ENCODE measurements at places on chromosomes 1 and 21. TPM values are rescaled to one million over a fixed set of nuclear protein-coding genes. Genes with fewer than 3 reads are reported as not detected.

GRCh38 chr1:111354584-111354983, 63.9 kb downstream of the CHIA start:
- DNase-seq = no peak

The NIBAN1 gene
- 0.10 TPM for total RNA-seq

DNA sequence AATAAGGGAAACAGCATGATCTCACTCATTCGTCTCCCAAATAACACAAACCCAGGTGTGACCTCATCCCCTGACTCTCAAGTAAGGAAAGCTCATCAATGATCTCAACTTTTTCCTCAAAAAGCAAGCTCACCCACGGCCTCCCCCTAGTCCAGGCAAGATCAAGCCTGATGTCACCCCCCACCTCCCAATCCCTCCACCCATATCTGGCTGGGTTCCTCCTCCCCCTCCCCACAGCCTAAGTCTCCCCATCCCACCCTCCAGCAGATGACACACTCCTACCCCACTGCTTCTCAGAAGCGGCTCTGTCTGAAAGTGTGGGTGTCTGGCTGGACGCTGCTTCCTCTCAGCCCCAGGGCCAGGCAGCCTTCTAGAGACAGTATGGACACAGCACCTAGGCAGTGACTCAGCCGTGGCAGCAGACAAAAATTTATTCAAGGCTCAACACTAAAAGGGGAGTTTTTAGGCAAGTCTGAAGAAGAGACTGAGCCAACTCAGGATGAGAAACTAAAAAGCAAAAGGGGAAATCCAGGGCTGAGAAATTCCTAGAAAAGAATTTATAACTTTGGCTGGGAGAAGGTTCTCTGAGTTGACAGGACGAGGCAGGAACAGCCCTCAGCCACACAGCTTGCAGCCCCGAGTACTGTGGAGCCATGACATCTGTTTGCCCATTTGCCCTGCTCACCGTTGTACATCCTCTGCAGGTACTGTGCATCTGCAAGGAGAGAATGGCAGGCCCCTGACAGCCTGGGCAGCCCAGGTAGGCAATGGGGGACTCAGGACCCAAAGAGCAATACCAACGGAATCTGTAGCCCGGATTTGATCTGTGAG, 81.6 kb upstream of the LRRC8D start:
- DNase-seq = no peak

- DNase-seq = no peak
Observed at GRCh38 chr21:45080639-45081414, 6.4 kb downstream of the ADARB1 start.

- DNase-seq = no peak
Observed at GRCh38 chr1:198693321-198693720, 54.5 kb downstream of the PTPRC start.

- no peak for DNase-seq
Observed at GRCh38 chr1:220363196-220363837, 91.1 kb upstream of the RAB3GAP2 start.

The GPR25 gene
- total RNA-seq = not detected

- peak; percentile 56 for DNase-seq
Observed at GRCh38 chr1:76867342-76868130, at the start of gene ST6GALNAC5. ST6GALNAC5 (plus strand) TSS chr1:76867480.

DNA sequence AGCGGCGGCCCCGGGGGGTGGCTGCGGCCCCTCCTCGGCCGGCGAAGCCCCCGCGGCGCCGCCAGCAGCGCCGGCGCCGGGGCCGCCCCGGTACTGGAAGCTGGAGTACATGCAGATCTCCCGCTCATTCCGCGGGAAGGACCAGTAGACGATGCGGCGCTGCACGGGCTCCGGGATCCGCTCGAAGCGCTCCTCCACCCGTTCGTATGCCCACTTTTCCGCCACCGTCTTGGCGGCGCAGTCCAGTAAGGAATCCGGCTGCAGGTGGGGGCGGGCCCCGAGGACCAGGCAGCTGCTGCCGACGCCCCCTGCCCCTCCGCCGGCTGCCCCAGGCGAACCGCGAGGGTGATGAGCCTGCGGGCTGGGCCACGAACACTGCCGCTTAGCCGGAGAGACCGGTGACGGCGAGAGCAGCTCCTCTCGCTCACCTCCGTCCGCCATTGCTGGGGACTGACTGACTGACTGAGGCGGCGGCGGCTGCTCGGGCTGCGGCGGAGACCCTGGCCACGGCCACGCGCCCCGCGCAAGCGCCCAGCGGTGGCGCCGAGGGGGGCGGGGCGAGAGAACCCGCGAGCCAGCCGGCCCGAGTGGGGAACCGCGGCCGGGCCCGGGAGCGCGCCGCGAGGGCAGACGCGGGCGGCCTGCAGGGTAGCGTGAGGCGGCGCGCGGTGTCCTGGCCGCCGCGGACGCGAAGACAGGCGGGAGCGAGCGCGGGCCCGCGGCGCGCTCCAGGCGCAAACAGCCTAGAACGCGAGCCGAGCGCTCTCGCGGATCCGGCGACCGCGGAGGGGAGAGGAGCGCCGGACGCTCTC, at the start of gene ZSWIM5:
TSS of gene ZSWIM5 (minus strand) at position 696 of the 812 bp plus-strand sequence. CDS start at position 441, 255 bp downstream.
- DNase-seq = peak; percentile 22

- no peak for DNase-seq
Observed at GRCh38 chr1:17636612-17637011, 97.1 kb downstream of the ARHGEF10L start.

DNA sequence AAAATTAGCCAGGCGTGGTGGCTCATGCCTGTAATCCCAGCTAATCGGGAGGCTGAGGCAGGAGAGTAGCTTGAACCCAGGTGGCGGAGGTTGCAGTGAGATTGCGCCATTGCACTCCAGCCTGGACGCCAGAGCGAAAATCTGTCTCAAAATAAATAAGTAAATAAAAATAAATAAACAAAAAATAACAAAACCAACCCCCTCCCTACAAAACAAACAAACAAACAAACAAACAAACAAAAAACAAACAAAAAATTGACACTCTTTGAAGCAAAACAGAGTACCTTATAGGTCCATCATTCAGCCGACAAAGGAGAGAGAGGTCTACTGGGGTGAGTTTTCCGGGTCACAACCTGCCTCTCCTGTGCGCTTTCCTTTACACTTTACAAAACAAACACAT, 5.4 kb upstream of the KDF1 start:
- no peak for DNase-seq

GRCh38 chr1:109248797-109249629, at the start of gene CELSR2:
CELSR2 (plus strand) TSS chr1:109249539; CDS start chr1:109250080, 541 bp downstream.
- DNase-seq = peak; percentile 44

DNA sequence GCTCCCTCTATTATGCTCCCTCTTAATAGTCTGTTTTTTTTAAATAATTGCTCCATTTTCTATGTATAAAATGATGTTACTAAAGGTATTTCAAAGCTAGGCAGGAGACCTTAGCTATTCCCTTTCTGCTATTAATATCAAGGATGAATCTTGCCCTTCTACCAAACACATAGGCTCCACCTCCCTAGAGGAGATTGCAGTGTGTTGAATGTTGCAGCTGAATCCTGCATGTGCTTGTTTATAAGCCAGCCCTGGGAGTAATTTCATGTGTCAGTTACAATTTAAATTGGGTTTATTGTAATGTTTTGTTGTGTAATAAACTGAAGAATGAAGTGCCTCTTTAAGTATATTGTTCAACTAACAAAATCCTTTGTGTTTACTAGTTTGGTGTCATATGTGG, 66.0 kb downstream of the TMEM200B start:
- no peak for DNase-seq

DNA sequence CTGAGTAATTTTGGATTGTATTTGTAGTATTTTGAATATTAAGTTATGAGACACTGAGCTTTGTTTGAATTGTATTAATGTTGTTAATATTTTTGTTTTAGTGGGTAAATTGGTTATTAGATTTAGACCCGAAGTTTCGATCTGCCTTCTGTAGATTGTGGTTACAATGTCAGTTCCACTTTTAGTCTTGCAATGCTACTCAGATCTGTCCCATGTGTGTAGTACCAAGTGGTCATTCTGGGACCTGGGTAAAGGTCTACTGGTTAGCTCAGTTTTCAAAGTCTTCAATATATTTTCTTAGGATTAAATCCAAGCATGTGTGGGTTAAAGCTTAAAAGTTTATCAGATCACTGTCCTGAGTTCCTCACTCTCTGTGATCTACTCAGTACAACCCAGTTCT, 346.5 kb upstream of the PROX1 start:
- DNase-seq = no peak

The RGS13 gene
- 0.62 TPM for total RNA-seq

The ARTN gene
- 6.9 TPM for total RNA-seq

- no peak for DNase-seq
Observed at GRCh38 chr1:1237874-1238701, 6.1 kb downstream of the B3GALT6 start.

DNA sequence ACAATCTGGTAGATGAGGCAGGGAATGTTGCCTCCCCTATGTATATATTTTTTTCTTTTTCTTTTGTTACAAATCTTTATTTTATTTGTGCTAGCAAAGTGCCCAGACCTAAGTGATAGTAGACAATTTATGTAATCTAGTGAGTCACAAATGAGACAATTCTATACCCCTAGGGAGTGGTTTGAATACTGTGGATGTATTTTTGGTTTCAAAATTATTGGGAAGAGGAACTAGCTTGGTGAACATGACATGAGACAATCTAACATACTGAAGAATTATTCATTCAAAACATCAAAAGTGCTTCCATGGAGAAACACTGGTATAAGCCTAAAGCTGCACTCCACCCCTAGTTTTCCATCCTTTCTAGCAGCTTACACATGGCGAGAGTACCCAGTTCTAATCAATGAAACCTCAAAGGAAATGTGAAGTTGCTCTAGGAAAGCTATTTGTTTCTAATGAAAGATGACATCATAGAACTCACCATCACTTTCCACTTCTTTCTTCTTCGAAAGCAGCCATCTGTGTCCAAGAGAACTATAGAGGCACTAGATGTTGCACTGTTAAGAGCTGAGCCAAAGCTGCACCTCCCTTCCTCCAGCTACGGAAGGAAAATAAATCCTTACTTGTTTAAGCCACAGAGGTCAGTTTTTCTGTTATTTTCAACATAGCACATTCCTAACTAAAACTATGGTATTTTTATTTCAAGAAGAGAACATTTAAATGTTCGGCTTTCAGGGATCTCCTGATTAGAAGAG, 764.6 kb downstream of the LTN1 start:
- DNase-seq = no peak

DNA sequence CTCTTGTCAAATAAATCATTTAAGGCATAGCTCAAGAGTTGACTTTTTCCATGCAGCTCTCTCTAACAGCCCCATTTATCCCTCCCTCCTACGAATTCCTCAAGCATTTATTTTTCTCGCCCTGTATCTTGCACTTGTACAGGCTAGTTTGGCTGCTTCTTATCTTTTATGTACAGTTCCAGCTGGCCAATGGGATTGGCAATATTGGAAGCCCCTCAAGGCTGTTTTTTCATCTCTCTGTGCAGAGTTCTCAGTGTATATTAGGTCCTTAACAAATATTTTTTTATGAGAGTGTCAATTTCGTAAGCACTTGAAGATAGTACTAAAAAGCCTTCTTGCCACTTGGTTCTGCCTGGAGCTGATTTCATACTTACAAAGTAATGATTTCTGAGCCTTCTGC, 356.0 kb downstream of the ST6GALNAC3 start:
- DNase-seq = no peak

DNA sequence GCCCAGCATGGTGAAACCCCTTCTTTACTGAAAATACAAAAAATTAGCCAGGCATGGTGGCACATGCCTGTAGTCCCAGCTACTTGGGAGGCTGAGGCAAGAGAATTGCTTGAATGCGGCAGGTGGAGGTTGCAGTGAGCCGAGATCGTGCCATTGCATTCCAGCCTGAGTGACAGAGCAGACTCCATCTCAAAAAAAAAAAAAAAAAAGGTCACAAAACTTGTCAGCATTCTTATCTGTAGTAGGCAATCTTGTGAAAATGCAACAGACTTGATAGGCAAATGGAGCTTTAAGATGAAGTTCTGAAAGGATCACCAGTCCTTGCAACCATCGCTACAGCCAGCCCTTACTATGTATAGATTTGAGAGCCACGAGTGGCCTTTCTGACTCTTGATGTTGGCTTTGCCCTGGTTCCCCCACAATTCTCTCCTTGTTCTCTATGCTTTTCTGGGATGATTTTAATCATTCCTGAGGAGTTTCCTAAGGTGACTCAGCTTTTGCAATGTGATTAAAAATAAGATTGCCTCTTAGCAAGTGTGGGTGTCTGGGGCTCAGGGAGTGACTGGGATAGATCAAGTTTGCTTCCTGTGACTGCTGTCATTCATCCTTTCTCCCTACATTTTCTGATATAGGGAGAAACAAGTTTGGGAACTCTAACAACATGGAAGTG, 7.1 kb upstream of the MAP1LC3C start:
- DNase-seq = no peak

The PDIK1L gene
- total RNA-seq = 5.9 TPM

DNA sequence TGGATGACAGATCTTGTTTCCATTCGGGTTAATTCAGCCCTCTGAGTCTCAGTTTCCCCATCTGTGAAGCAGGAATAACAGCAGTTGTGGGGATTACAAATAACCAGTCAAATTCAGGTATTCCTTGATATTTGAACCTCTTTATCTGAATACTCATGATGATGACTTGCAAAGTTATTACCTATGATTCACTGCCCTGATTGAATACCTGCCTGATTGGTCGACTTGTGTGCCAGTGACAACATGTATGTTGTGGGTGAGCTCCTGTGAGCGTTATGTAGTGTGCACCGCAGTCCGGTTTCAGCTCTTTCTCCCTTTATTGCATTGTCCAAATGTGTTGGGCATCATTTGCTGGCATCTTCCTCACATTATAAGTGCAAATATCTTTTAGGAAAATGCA, 9.5 kb upstream of the TMEM61 start:
- DNase-seq = no peak

The SLC26A9 gene
- not detected for total RNA-seq

- DNase-seq = no peak
Observed at GRCh38 chr1:32393136-32393535, 1.1 kb downstream of the BSDC1 start.

GRCh38 chr21:36504067-36505058, 24.4 kb upstream of the CLDN14 start:
- peak; percentile 59 for DNase-seq

The LMO4 gene
- total RNA-seq = 24.4 TPM

- no peak for DNase-seq
Observed at GRCh38 chr1:118149799-118150198, 35.2 kb downstream of the SPAG17 start.

The PLA2G2F gene
- not detected for total RNA-seq

DNA sequence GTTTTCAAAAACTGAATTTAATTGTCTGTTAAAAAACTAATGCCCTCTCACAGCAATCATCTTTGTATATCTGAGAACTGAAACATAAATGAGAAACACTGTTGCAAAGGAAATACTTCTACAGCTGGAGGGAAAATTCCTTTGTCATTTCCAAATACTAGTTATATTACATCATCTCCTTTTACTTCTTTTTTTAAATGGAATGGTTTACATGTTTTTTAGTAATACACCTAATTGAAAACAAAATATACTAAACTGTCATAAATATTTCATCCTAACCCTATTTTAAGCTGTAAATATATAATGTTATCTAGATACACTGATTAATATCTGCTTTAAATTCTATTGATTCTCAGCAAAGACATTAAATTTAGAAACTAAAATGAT, 19.1 kb downstream of the CDC42BPA start:
- DNase-seq = peak; percentile 21

The PKN2 gene
- 22.6 TPM for total RNA-seq

GRCh38 chr1:83053446-83053845, 945.5 kb downstream of the TTLL7 start:
- DNase-seq = no peak

The F11R gene
- total RNA-seq = 3.2 TPM
